ENCODE measurements at places on chromosomes 3 and 15.

DNA sequence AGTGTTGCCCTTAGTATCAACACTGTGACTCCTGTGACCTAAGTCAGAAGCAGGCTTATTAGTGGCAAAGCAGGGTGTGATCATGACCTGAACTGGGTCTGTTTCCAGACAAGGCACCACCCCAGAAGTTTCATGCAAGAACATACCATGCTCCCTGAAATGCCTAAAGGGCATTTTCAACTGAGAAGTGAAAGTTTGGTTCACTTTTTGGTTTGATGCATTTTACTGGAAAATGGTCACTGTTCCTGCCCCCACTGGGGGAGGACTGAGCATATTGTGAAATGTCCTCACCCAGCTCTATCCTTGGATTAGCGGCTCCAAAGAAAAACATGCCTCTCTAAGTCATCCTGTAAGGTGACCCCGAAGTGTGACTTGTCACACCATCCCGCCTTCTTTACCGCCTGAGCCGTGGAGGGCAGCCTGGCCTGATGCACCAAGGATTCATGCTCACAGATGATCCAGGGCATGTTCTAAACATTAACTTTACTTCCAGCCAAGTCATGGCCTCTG is 3.1 kb upstream of the FAM240A start:
- no peak for DNase-seq

DNA sequence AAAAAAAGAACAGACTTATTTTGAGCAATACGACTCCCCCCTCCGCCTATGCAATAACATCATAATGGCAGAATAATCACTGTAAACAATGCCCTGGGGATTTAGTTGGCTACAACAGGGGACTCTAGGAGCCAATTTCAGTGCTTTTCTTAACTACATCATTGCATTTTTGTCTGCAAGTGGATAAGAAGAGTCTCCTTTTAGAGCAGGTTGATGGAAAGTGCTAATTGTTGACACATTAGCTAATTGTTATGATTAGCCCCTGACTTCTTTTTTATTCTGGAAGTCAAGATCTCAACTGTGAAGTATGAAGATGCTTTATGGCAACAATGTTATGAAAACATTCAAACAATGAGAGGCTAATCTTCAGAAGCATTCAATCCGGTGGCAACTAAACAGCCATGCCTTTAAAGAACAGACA is 121.2 kb downstream of the MECOM start:
- peak; percentile 89 for DNase-seq

GRCh38 chr3:195255571-195256501 is 15.1 kb downstream of the XXYLT1 start:
- no peak for DNase-seq

DNA sequence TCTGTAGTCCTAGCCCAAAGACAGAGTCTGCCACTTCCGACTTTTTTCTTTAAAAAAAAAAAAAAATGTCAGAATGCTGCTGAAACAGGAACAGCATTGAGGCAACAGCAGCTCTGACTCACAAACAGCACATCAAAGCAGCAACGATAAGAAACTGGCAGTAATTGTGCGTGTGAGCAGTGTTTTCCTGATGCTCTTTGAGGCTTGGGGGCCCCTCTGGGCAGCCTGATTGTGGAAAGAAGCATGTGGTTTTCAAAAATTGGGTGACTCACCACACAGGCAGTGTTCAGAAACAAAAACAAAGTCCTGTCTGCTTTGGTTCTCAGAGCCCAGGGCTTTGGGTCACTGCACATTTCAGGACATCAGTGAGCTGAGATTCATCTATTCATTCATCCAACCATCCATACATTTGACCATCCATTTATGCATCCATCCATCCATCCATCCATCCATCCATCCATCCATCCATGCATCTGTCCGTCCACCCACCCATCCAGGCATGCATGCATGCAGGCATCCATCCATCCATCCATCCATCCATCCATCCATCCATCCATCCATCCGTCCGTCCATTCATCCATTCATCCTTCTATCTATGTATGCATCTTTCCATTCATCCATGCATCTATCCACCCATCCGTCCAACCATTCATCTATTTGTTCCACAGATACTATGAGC is 308.4 kb downstream of the RPLP1 start:
- DNase-seq, result no peak

DNA sequence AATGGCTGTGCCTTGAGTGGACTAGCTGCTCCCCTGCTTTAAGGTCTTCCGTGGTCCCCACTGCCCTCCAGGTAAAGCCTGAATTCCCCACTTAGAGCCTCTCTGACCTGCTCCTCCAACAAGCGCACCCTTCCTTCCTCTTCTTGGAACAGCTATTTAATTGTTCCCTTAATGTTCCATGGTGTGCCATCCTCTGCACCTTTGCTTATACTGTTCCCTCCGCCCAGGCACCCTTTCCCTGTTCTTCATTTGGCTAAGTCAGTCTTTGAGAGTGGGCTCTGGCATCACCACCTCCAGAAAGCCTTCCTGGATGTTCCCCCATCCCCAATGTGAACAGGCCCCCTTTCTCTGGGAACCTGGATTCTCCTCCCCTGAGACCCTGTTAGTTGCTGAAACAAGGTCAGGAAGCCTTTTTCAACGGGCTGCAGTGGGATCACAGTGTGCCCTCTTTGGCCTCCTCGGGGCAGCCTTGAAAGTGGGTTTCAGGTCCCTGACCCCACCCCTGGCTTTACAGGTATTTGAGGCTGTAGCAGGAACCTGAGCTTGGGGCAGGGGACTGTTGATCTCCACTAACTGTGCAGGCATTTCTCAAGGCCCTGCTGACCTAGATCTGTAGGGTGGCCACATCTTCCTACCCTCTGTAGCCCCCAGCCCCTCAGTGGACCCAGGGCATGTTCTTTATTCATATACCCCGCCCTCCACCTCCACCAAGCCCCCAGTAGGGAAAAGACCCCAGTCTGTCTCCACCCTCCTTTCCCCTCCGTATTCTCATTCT is 5.0 kb downstream of the ISLR start:
- no peak for DNase-seq

DNA sequence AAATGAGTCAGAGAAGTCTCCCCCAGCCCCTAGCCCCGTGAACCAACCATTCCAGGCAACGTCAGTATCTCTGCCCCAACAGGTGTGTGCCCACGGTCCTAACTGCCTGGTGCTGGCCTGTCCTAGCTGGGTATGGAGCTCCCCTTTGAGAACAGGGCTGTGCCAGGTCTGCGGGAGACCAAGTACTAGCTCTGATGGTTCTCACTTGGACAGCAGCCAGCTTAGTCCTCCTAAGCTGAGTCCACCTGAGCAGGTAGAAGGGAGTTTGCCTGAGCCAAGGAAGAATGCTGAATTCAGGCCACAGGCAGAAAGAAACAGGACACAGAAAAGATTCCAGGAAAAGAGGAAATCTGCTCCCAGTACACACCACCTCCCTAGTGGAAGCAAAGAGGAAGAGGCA is 33.1 kb upstream of the PARL start:
- no peak for DNase-seq

DNA sequence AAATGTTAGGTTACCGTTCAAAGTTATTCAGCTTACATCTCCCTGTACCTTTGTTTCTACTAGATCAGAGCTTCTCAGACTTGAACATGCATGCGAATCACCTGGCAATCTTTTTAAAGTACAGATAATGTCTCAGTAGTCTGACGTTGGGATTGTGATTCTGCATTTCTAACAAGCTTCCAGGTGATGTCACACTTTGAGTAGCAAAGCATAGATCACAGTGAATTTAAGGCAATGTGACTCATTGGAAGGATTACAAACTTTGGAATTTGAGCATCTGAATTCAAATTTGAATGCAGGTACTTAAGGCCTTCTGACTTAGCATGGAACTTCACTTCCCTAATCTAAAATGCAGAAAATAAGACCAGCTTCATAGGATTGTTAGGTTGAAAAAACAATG is 10.8 kb upstream of the ZMAT3 start:
- DNase-seq, result no peak

DNA sequence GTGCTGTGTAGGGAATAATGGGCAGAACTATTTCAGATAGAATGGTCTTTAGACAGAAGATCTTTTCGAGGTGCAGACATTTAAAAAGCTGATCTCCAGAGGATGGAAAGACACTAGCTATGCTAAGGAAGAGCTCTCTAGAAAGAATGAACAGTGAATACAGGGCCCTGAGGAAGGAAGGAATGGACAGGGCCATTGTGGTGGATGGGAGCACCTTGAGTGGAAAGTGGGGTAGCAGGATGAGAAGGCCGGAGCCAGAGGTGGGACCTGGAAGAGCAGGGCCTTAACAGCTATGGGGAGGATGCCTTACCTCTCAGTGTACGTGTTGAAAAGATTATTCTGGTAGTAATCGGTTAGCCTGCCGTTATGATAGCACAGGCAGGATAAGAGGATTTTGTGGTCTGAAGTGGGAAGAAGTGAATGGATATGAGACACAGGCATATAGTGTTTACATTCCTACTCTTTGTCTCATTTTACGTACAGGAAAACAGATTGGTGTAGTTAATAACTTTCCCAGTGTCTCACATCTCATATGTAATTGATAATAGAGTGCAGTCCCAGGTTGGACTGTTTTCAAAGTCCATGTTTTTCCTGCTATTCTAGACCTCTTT is 172.4 kb downstream of the KLHL25 start:
- DNase-seq, result no peak

- DNase-seq, result no peak
Measured at GRCh38 chr3:5774337-5774736, 586.8 kb downstream of the EDEM1 start.

- peak; percentile 94 for DNase-seq
Measured at GRCh38 chr3:97942801-97943546, 29.3 kb downstream of the RIOX2 start.

GRCh38 chr3:128316481-128316891 is 150.2 kb downstream of the DNAJB8 start:
- DNase-seq, result no peak

DNA sequence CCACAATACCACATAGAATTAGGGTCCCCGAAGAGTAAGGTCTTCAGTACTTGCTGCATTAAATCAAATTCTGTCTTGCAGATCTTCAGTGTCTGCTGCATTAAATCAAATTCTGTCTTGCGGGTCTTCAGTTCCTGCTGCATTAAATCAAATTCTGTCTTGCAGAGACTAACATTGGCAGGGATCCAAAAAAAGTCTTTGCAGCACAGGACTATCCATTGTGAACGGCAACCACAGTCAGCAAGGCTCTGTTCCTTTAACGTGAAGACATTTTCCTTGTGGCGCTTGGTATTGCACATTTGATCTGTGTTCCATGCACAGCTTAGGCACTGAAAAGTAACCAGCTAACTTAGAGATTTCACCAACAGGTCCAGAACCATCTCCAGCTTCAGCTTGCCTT is 46.8 kb upstream of the POMGNT2 start:
- peak; percentile 8 for DNase-seq

- no peak for DNase-seq
Measured at GRCh38 chr3:36210840-36211651, 169.3 kb upstream of the STAC start.

GRCh38 chr15:37004373-37004869 is 95.9 kb downstream of the MEIS2 start:
- DNase-seq, result no peak

DNA sequence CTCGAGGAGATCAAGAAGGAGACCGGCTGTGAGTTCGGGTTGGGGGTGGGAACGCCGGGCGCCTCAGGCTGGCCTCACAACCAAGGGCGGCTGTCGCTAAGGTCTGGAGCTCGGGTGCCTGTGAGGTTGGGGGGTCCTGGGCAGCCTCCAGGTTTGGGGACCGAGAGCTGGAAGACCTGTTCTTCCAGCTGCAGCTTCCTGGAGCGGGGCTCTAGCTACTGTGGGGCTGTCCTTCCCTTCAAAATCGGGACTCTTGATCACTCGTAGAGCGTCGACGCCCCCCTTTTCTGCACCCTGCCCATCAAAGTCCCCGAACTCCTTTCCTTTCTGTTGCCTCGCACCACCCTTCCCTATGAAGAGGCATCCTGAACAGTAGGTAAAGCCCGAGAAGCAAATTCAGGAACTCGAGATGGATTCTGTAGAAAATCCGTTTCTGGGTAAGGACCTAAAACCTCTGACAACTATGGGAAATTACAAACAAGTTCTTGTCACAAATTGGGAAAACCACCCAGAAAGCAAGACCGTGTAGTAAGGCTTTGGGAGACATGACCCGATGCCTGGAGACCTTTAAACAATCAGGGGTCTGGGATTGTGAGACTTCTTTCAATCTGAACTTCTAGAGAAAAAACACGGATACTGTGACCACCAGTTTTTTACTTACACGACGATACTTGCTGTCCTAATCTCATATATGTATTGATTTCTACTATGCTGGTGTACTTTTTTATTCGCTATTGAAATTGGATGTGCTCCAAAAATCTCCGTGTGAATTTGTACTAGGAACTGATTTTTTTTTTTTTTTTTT is 556 bp downstream of the CHP1 start:
- DNase-seq, result no peak

DNA sequence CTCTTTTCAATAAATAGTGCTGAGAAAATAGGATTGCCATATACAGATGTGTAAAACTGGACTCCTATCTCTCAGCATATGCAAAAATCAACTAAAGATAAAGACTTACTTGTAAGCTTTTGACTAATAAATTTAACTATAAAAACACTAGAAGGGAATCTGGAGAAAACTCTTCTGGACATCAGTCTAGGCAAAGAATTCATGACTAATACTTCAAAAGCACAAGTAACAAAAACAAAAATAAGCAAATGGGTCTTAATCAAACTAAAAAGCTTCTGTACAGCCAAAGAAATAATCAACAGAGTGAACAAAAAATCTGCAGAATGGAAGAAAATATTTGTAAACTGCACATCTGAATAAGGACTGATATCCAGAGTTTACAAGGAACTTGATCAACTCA is 1122.2 kb downstream of the TBL1XR1 start:
- DNase-seq, result no peak

DNA sequence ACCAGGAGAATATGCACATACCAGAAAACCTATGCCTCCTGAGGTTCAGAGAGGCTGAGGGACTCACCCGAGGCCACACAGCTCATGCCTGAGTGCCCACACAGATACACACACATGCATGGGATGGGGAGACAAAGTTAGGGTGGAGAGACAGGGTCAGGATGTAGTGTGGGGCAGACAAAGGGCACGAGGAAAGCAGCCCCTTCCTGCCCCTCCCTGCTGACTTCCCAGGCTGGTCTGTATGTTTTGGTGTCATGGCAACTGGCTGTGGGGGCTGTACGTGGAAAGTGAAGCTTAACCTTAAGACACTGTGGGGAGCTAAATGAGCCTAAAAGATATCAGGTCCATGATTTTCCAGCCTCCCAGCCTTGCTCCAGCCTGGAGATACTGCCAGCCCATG is 57.8 kb downstream of the EPHB3 start:
- DNase-seq, result no peak

DNA sequence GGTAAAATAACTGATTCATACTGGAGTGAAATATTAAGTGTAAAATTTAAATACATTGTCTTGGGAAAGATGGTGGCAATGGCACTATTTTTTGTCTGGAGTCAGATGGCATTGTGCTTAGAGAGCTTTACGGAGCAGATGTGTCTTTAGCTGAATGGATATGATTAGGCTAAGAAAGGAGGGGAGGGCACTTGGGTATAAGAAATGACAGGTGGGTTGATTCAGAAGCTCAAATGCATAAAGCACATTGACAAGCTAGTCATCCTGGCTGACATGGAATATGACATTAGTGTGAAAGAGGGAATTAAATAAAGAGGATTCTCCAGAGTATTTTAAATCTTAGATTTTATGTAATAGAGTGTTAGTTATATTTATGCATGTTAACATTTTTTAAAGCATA is 570.1 kb upstream of the CBLB start:
- peak; percentile 93 for DNase-seq

- DNase-seq, result no peak
Measured at GRCh38 chr15:69629631-69630161, 177.1 kb downstream of the RPLP1 start.

- DNase-seq, result no peak
Measured at GRCh38 chr15:73212424-73212823, 156.3 kb downstream of the HCN4 start.
